Camera-type eye (tissue), 1 donor: ENCODE measurements at places on chromosomes 16 and 17. TPM values are rescaled to one million over a fixed set of nuclear protein-coding genes. Genes with fewer than 3 reads are reported as not detected.

ANKFN1 gene
- 3.5 TPM for total RNA-seq

GPR139 gene
- 0.38 TPM for total RNA-seq

PYY gene
- not detected for total RNA-seq

ENPP7 gene
- not detected for total RNA-seq

KRT28 gene
- total RNA-seq = 0.27 TPM

KRTAP17-1 gene
- not detected for total RNA-seq

RNF43 gene
- 4.8 TPM for total RNA-seq

TSPAN10 gene
- total RNA-seq = 39.1 TPM

PRR29 gene
- 0.44 TPM for total RNA-seq

GDPD1 gene
- total RNA-seq = 15.1 TPM

FCSK gene
- total RNA-seq = 20.0 TPM

C16orf74 gene
- 23.1 TPM for total RNA-seq

CHD9NB gene
- 0.93 TPM for total RNA-seq

PHLPP2 gene
- 24.3 TPM for total RNA-seq

TMEM238L gene
- total RNA-seq = not detected

NPB gene
- total RNA-seq = 4.9 TPM

ZFP3 gene
- 11.7 TPM for total RNA-seq

CD300A gene
- 1.8 TPM for total RNA-seq

CES3 gene
- total RNA-seq = 0.77 TPM

ABCC3 gene
- 2.6 TPM for total RNA-seq

P2RX5 gene
- 3.0 TPM for total RNA-seq

AMFR gene
- 170 TPM for total RNA-seq

CLEC18B gene
- 6.3 TPM for total RNA-seq

CCL4L2 gene
- total RNA-seq = 5.4 TPM

MYH8 gene
- total RNA-seq = 63.4 TPM

EVPLL gene
- total RNA-seq = 0.33 TPM

P3H4 gene
- 34.0 TPM for total RNA-seq

VAT1L gene
- 29.2 TPM for total RNA-seq

HLF gene
- total RNA-seq = 37.6 TPM

TMEM100 gene
- total RNA-seq = 10.3 TPM

SLC16A5 gene
- total RNA-seq = 8.0 TPM

MYH11 gene
- total RNA-seq = 190 TPM

ERN2 gene
- 0.38 TPM for total RNA-seq

CD300E gene
- not detected for total RNA-seq

FOXN1 gene
- total RNA-seq = not detected

EME2 gene
- 16.1 TPM for total RNA-seq

IL17C gene
- not detected for total RNA-seq

KRTAP1-5 gene
- total RNA-seq = not detected

OR3A3 gene
- total RNA-seq = not detected

DNAH17 gene
- 0.44 TPM for total RNA-seq

HNF1B gene
- total RNA-seq = not detected

FBXO39 gene
- total RNA-seq = 0.22 TPM
